ENCODE measurements at places on chromosomes 6 and 20.

DNA sequence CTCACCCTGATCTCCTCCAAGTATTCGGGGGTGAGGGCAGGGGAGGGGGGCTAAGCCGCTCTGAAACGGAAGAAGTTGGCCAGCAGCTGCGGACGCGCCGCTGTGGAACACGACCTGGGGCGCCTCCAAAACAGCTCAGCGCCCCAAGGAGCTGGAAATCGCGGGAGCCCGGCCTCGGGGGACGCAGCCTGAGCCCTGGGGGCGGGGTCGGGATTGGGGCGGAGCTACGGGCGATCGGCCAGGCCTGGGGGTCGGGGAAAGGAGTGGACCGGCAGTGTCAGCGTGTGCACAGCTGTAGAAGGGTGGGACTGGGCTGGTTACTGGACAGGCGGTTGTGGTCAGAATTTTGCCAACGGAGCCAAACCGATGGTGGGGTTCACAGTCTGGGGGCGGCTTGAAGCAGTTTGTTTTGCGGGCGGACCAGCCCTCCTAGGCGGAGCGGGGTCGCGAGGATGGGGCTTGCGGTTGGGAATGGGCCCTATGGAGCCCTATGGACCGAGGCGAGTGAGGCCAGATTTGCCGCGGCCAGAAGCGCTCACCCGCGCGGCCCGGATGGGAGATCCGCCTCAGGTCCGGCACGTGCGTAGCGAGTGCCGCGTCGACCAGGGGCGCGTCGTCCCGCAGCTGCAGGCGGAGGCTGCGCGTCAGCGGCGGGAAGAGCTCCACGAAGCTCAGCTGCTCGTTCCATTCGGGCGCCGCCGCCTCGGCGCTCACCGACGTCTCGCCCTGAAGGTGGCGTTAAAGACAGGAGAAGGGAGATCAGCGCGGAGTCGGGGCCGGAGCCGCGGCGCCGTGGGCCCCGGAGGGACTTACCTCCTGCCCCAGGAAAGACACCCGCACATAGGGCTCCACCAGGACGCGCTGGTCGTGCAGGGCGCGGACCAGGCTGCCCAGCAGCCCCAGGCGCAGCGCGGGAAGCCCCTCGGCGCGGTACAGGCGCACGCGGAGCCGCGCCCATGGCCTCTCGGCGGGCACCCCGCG is 14.3 kb upstream of the SPAG4 start:
- DNase-seq = peak; percentile 90

DNA sequence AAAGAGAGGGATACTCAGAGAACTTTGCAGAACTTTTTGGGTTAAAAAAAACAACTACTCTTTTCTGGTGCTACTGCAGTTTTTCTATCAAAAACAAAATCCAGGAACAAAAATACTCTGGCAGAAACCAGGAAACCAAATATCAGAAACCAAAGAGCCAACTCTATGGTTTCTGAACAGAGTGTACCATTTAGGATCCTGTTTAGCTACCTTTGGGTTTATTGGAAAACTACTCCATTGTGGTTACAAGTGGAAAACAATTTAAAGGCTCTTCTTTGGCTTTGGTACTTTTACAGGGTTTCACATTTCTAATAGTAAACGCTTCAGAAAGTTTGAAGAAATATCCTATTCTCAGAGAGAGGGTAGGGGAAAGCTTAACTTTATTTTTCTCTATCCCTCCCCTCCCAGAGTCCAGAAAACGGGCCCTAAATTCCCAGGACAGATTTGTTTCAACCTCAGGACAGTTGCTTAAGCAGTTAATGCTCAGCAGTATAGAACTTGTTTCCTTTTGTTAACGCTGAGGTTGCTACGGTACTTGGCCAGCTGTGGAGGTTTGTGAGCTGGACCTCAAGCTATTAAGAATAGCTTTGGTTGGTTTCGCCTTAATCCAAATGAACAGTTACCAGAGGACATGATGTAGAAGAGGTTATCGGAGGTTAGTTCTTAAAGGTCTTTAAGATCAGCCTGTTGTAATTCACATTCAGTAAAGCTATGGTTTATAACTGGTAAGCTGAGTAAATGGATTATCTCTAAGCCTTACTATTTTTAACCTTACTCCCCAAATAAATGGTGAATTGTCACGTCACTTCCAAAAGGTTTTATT is 47.9 kb downstream of the FOXO3 start:
- DNase-seq = no peak

DNA sequence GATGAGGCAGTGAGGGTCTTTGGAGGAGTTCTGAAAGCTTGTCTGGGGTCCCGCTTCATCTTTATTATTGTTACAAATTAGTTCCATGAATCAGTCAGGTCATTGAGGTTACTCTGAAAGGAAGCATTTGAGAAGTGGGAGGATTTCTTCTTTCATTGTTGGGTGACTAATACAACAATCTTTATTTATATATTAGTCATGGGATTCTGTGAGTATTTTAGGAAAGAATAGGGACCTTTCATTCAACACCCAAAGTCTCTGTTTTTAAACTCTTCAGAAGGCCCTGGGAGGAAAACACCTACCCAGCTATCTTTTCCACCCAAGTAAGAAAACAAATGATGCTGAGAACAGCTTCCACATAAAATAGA is 98.3 kb downstream of the SOD2 start:
- no peak for DNase-seq

DNA sequence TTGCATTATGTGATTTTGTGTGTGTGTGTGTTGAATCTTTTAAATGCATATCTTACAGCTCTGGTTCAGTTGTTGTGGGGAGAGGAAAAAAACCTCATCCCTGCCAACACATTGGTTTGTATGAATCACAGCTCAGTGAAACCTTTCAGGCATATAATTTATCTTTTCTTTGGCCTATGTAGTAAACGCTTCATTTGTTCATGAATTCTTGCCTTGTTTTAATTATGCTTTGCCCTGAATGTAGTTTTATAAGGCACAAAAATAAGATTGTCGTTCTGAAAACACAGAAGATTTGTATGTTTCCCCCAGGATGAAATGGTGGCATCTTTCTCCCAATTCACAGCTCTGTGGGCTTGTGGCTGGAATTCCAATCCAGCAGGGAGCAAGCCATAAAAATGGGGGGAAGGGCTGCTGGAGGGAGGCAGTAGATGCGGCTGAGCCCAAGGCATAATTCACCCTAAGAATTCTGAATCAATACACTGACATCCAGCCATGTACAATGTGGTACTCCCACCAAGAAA is 45.1 kb downstream of the BCAS1 start:
- DNase-seq = no peak

DNA sequence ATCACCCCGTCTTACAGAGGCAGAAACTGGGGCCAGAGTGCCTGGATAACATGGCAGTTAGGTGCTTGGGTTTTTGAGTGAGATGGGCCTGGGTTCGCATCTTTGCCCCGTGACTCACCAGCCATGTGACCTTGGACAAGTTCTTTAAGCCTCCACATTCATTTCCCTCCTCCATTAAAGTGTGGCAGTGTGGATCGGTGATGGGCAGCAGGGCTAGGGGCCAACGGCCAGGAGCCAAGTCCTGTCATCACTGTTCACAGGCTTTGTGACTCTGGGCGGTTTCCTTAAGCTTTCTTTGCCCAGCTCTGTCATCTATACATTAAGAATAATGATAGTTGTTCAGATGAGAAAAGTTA is 85.5 kb upstream of the PMEPA1 start:
- DNase-seq = no peak

- peak; percentile 89 for DNase-seq
These were observed 31.9 kb downstream of the NTSR1 start for GRCh38 chr20:62740286-62741141.

DNA sequence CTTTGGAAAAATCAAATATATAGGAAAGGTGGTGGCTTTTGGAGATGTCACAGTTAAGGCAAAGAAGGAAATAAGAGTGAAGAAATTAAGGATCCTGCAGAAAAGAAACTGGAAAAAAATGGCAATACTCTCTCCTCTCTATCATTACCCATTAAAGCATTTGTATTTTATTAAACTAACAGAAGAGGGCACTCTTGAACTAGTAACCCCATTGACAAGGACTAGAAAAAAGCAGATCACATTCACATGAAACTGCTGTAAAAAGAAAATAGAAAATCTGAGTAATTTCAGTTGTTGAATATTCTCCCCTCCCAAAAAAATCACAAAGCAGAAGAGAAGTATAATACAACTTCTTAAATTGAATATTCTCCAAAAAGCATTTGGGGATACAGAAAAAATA is 104.1 kb upstream of the SLC35B3 start:
- peak; percentile 7 for DNase-seq

GRCh38 chr20:45779011-45779915 is 12.4 kb downstream of the WFDC3 start:
- DNase-seq = no peak

DNA sequence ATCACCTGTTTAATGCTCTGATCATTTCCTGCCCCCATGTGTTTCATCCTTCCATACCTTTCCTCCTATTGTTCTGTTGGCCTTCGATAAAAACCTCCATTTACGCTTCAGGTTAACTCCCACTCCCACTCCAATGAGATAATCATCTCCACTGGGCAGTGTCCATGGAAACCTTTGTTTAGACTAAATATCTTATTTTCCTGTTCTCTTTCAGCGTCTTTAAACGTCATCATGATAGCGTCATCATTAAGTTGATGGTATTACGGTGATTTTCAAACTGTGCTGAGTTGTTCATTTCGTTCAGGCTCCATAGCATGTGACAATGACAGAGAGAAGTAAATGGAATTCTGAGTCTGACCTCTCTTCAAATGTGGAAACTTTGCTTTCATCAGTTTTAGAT is 970.5 kb upstream of the SLC35B3 start:
- no peak for DNase-seq

DNA sequence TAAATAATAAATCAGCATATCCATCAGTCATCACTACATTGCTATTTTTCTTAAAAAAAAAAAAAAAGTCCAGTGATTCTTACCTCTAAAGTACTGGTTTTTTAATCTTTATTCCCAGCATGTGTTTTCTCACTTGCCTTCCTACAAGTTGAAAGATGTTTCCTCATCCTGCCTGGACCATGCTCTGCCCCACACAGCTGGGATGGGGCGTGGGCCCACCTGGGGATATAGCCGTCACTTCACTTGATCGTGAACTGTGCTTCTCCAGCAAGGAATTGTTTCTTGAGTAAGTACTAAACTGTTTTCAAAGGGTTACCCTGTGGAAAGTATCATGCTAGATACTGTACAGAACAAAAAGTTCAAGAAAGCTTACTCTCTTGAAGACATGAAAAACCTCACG is 212.6 kb upstream of the HTR1E start:
- DNase-seq = no peak

DNA sequence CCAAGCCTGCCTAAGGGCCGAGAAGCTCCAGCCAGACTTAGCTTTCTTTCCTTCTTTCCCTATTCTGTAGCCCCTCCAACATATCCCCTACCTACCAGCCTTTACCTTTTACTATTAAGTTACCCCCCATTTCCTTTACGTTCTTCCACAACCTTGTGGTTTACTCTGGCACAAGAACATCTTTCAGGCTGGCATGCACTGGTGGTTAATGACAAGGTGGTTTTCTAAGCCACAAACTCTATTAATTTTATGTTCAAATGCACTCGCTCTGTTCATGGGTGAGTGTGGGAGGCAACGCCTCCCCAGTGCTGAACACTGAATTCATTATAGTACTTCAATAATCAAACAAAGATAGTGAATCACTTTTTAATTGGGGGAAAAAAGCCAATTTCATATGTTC is 64.4 kb downstream of the TRERF1 start:
- DNase-seq = no peak

GRCh38 chr6:82030301-82030700 is 217.2 kb downstream of the IBTK start:
- no peak for DNase-seq

DNA sequence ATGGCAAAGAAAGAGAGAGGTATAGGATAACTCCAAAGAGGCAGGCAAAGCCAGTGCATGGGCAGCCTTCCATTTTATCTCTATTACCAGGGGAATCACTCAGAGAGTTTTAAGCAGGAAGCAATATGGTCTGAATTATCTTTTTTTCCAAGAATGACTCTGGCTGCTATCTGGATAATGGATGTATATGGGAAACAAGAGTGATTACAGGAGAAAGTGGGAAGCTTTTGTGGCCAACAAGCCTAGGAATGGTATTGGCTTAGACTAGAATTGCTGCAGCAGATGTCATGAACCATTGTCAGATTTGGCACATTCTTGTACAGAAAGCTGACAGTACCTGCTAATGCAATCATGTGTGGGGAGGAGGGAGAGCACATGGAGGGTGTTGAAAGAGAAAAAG is 73.0 kb upstream of the BTBD3 start:
- DNase-seq = no peak

DNA sequence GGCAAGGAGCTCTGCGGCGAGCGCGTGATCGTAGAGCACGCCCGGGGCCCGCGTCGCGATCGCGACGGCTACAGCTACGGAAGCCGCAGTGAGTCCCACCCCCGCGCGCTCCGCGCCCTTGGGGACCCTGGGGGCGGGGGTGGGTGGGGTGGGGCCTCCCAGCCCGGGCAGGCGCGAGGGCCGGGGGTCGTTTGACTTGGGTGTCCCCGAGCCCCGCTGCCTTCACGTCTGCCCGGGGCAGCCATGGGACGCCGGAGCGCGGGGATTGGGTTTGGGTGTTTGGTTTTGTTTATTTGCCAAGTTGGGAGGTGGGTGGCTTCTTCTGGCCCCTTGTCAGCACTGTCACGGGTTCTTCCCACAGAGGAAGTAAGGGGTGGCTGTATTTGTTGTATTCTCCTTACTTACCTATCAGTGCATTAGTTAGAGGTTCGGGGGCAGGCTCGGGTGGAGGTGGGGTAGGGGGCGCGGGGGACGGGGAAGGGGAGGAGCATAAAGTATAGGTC is 777 bp downstream of the SRSF6 start:
- DNase-seq = no peak

- DNase-seq = no peak
These were observed 148.2 kb downstream of the BMP7 start for GRCh38 chr20:57118107-57118769.

DNA sequence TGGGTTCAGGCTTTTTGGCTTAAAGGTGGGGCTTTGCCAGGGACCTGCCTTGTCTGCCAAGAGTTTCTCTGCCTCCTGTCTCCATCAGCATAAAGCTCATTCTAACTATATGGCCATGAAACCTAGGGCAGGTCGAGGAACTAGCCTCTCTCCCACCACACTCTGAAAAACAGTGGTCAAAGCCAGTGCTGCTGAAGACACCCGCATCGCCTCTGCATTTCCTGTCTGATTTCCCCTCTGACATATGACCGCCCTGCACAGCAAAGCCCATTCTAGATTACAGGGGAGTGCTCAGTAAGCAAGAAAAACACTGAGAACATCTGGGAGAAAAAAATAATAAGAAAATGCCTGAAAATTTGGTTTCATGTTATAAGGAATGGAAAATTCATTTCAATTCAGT is 573.6 kb downstream of the PRKN start:
- DNase-seq = no peak

DNA sequence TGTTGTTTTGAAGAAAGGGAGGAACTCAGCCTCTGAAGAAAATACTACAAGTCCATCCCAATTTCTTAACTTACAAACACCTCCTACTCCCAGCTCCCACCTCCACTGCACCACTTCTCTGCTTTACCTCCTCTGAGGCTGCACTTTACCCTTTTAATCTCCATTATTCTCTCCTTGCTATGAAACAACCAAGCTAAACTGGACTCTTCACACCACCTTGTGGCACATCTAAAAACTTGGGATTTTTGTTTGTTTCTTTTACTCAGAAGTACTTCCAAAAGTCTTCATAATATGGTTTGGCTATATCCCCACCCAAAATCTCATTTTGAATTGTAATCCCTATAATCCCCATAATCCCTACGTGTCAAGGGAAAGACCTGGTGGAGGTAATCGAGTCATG is 142.2 kb downstream of the MOXD1 start:
- no peak for DNase-seq

Measured in GM20000 (cell line).